LHCN-M2 (cell line): ENCODE measurements at places on chromosomes 16 and 17.
A peak's percentile ranks its signal among the peaks of the same experiment; 100 is the strongest.

DNA sequence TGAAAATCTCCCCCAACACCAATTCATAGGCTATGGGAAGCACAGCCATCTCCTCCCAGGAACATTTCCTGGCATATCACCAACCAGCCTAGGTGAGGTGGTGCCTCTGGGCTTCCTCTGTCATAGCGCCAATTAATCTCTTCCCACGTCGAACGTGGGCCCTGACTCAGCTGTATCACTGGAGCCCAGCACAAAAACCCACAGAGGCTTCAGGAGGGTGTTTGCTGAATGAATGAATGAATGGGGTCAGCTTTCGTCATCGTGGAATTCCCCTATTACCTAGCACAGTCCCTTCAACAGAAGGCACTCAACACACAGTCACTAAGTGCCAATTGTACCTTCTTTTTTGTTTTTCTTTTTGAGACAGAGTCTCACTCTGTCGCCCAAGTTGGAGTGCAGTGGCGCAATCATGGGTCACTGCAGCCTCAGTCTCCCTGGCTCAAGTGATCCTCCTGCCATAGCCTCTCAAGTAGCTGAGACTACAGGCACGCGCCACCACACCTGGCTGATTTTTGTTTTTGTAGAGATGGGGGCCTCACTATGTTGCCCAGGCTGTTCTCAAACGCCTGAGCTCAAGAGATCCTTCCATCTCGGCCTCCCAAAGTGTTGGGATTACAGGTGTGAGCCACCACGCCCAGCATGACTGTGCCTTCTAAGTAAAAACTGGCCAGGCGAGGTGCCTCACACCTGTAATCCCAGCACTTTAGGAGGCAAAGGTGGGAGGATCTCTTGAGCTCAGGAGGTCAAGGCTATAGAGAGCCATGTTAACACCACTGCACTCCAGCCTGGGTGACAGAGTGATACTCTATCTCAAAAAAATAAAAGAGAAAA is 4.1 kb downstream of the ZNF688 start:
- DNase-seq, result no peak

DNA sequence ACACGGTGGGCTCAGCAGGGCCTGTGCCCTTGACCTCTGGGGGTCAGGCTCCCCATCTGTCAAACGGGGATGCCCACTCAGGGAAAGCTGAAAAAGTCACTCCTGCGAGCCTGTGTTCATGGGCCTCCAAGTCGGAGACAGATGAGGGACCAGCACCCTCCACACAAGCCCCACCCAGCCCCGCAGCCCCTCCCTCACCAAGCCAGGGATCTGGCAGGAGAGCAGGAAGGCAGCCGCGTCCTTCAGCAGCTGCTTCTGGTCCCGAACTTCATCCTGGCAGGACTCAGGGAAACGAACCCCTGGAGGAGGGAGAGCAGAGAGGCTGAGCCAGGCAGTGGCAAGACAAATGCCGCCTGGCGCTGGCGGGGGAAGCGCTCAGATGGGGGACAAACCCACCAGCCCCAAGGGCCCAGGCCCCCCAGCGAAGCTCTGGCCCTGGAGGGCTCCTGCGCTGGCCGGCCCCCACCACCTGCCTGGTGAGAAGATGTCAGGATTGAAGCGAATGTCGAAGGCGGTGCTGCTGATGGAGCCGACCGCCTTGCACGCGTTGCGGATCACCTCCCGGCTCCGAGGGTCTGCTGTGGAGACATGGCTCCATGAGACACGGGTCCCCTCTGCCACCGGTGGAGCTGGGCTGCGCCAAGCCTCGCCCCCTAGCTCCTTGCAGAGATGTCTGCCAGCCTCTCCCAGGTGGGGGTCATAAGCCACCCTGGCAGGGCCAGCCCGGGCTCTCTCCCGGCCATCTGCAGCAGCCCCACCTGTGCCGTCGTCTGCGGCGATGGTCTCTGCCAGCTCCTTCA is 15.4 kb downstream of the CLUH start:
- DNase-seq, result no peak

- peak; percentile 85 for DNase-seq
These were observed 32.5 kb downstream of the HOXB1 start for GRCh38 chr17:48498164-48498850.

GRCh38 chr17:56292010-56292409 is 138.7 kb downstream of the ANKFN1 start:
- peak; percentile 96 for DNase-seq

- DNase-seq, result no peak
These were observed 774.9 kb downstream of the CDH8 start for GRCh38 chr16:61261315-61261714.

DNA sequence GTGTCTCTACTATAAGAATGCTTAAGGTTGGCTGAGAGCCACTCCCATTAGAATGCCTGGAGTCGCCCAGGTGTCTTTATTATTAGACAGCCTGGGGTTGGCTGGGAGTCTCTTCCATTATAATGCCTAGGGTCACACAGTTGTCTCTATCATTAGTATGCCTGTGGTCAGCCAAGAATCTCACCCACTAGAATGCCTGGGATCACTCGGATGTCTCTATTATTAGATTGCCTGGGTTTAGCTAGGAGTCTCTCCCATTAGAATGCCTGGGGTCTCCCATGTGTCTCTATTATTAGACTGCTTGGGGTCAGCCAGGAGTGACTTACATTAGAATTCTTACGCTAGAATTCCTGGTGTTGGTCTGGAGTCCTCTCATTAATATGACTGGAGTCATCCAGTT is 2255.3 kb downstream of the TP53TG3F start:
- no peak for DNase-seq

DNA sequence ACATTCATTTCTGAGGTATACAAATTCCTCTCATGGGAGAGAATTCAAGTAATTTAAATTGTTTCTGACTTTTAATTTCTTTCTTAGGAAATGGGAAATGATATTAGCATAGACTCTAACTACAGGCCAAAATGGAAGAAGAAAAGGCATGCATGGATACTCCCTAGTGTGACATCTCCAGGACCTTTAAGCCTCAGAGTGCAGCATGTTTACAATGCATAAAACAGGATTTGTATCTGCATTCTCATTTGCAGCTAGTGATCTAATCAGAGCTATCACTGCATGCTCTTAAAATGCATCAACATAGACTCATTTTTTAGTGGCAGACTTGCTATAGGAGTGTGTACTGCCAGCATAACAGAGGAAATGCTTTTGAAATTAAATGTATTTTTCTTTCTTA is 224.6 kb upstream of the GOT2 start:
- DNase-seq, result no peak

- no peak for DNase-seq
These were observed 133.0 kb upstream of the GSE1 start for GRCh38 chr16:85479972-85480726.

DNA sequence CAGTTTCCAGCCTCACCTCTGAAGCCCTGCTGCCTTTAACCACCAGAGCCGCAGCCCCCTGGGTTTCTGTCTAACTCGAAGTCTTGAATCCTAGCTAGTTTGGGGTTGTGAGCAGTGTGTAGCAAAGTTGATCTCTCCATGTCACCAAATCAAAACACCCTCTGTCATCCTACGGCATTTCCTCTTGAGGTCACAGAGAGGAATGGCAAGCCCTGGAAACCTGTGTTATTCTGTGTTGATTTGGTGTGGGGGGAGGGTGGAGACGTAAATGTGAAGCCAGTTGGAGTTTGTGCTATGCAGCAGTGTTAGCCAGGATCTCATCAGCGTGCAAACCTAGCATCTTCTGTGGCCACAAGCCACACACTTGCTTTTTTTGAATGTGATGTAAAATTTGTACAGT is 5.1 kb upstream of the LGALS9 start:
- no peak for DNase-seq

- DNase-seq, result peak; percentile 6
These were observed 1.5 kb downstream of the CDK12 start for GRCh38 chr17:39462631-39463375.

GRCh38 chr16:12150600-12150999 is 174.1 kb downstream of the SNX29 start:
- DNase-seq, result no peak

- DNase-seq, result no peak
These were observed 43.8 kb downstream of the ZNRF1 start for GRCh38 chr16:75042426-75043174.

DNA sequence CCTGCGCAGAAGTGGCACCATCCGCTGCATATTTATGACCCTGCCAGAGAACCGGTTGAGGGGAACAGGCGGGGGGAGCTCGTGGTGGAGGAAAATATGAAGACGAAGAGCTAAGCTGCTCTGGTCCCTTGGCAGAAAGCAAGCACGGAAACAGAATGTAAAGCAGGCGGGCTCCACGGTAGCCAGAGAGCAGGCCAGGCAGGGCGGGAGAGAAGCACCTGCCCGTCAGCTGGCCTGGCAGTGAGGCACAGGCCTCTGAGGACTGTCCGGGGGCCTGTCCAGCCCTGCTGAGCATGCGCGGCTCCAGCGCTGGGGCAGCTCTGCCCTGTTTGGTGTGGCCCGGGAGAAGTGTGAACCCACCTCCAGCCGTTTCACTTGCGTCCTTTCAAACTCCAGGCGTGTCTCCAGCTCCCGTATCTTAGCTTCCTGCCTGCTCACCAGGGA is 46.7 kb downstream of the PIPOX start:
- no peak for DNase-seq

DNA sequence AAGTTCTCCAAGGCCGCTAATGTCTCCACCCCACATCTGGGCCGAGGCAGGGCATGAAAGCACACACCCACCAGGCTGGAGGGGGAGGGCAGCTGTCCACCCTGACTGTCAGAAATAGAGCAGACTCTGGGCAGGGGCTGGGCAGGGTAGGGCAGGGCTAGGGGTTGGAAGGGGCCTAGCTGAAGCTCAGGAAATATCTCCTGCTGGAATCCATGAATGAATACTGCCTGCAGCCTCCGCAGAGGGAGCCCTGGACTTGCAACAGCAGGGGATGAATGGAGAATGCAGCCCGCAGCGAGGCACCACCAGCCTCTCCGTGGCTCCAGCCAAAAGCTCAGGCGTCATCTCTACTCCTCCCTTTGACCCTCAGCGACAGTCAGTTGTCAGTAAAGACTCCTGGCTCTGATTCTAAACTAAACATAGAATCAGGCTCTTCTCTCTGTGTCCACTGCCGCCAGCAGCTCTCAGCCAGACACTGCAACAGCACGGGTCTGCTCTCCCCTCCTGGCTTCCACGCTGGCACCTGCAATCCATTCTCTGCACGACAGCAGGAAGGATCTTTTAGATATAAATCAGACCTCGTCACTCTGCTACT is 23.9 kb upstream of the NGFR start:
- DNase-seq, result no peak

- no peak for DNase-seq
These were observed 21.6 kb downstream of the PIP4K2B start for GRCh38 chr17:38777641-38778250.

- DNase-seq, result no peak
These were observed 13.1 kb upstream of the BRD7 start for GRCh38 chr16:50381679-50382440.

DNA sequence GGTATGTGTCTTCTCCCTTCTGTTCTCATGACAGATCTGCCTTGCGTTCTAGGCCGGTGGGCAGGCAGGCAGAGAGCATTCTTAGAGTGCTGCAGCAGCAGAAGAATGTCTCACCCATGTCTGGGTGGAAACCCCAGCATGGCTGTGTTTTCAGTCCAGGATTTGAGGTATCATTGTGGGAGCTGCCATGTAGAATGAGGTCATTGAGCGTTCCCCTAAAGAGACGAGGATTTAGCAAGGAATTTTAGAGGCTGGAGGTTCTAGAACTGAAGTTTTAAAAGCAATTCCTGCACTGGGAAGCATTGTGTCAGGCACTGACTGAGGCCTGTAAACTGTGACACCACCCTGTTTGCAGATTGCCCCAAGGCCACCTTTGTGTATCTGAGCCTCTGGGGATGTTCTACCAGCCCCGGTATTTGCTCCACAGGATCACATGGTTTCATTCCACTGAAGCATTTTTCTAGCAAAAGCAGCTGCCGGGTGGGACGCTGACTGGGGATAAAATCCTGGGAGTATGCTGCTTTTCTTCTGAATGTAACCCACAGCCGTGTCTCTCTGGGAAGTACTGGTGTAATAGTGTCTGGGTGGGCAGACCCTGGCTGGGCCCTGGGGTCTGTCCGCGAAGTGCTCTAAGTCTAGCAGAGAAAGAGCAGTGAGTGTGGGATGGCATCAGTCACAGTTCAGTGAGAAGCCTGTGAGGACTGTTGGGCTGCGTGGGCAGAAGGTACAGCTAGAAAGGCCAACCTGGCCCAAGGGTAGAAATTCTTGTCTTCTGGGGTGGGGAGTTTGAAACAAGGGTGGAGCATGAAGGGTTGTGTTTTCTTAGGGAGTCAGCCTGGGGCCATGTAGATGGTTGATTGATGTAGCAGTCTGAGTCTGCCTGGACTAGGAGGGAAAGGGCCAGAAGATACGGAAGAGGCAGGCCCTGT is 30.2 kb downstream of the PLCD3 start:
- DNase-seq, result peak; percentile 31
